ENCODE measurements at places on chromosomes 16 and 17.

DNA sequence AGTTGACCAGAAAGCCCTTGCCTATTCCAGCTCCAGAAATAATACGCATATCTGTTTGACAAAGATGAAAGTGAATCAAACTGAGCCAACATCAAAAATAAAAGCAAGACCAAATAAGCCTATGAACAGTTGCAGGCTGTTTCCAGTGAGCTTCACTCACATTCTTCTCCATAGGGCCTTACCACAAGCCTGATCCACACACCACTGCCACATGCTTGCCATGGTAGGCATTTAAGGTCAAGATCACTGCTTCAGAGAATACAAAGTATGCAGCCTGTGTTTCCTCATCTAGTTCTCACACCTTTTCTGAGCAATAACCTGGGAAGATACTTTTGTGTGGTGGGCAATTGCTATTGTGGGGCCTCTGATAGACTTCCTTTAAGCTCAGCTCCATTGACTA lies 1060.2 kb downstream of the CDH11 start:
- no peak for DNase-seq

GRCh38 chr17:77690271-77691161 lies 268.0 kb upstream of the TNRC6C start:
- DNase-seq = peak; percentile 24

GRCh38 chr17:79890706-79891105 lies 51.5 kb upstream of the CBX4 start:
- no peak for DNase-seq

DNA sequence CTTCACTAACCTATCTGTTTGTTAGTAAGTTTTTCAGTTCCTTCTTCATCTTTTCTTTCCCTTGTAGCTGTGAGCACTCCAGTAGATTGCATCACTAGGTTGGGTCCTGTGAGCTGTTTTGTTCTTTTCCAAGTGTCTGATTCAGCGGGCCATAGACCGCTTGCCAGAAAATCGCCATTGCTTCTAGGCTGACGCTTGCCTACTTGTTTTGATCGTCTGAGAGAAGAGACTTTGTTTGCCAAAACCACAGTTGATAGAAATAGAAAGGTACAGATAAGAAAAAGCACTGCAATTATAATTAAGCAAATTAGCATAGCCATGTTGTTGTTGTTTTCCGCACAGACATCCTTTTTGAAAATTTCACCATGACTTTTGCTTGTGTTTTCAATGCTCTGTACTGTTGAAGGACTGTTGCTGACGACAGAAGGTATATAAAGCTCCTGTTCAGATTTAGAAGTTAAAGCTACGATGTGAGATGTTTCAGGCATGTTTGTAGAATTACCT lies 3.1 kb downstream of the EVI2A start:
- DNase-seq = no peak

GRCh38 chr16:75535901-75536300 lies at the start of gene CHST5:
Gene CHST5, minus strand, starts transcription at chr16:75536108. Its CDS starts 5,724 bp downstream, at chr16:75530384.
- DNase-seq = no peak

DNA sequence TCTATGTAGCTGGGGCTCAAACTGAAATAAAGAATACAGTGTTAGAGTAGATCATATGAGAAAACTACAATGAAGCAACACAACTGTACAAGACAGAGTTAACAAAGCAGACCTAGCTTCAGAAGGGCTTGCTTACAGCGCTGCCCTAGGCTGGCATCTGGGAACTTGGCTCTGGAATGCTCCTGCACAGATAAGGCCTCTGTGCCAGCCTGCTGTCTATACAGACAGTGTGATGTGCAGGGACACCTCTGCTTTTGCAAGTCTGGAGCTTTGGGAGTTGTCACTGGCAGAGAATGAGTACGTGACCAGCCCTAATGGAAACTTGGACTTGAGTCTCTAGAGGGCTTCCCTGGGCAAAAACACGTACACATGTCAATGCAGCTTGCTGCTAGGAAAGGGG lies 32.1 kb upstream of the SLC38A8 start:
- DNase-seq = no peak

- DNase-seq = no peak
These were observed 40.7 kb upstream of the DOC2B start for GRCh38 chr17:222172-222571.

DNA sequence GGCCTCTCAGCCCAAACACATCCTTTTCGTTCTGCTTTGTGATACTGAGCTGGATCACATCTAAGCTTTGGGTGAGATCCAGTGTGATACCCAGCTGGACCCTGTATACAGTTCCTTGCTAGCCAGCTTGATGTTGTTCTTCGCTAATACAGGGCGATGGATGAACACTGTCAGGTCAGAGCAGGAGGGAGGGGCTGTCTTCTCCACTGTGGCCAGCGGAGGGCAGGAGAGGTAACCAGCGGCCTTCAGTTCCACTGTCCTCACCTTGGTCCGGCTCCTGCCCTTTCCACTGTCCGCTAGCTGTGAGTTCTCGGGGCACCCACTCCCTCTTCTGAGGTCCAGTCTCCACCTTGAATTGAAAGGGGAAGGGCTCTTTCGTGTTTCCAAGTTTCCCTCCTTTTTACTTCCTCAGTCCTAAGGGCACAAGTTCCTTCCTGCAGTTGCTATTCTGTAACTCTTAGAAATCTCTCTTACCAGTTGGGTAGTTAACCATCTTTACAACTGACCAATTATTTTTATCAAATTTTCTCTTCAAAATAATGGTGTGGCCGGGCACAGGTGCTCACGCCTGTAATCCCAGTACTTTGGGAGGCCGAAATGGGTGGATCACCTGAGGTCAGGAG lies 3.0 kb upstream of the ZNF213 start:
- DNase-seq = no peak

GRCh38 chr16:69595127-69596036 lies 29.6 kb downstream of the NFAT5 start:
- DNase-seq = no peak

GRCh38 chr17:12789481-12790248 lies at the start of gene ARHGAP44:
Gene ARHGAP44, plus strand, starts transcription at chr17:12789498. Its CDS starts 341 bp downstream, at chr17:12789839.
- peak; percentile 64 for DNase-seq

DNA sequence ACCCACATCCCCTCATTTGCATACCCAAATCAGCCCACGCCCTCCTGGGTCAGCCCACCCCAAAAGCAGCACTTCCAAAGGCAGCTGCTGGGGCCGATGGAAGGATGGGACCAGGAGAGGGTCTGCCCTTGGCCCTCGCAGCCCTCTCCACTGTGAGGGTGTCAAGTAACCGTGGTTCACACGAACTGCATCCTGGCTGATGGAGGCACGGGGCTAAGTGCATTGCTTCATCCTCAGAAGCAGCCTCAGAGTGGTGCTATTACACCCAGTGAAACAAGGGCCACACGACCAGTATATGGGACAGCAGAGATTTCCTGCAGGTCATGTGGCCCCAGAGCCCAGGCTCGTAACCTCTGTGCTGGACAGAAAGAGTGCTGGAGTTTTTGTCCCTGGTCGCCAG lies 13.2 kb upstream of the ATP2A3 start:
- no peak for DNase-seq

DNA sequence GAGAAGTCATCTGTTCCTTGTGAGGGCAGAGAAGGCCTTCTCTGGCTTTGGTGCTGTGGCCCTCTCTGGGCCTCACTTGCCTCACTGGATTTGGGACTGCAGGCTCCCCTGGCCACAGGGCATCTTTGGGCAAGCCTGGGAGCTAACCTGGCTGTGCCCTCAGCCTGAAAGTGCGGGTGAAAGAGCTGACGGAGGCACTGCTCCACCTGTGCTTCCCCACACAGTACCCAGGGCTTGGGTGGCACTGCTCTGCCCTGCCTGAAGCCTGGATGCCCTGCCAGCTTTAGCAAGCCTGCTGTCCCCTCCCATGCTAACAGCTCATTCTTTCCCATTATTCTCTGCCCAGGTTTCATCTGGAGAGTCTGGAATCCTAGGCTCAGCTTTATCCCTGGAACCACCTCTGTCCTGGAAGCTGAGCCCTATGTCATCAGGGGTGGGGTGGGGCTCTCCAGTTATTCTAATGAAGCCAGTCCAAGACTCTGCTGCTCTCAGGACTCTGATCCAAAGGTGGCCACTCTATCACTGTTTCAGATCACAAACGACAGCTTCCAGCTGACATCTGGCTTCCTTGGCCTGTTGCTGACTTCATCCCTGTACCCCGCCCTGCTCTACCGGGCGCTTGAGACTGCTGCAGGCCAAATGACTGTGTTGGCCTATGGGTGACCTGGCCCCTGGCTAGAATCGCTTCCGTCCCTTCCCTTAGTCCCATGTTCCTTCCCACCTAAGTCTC lies 29.3 kb downstream of the HIC1 start:
- no peak for DNase-seq

DNA sequence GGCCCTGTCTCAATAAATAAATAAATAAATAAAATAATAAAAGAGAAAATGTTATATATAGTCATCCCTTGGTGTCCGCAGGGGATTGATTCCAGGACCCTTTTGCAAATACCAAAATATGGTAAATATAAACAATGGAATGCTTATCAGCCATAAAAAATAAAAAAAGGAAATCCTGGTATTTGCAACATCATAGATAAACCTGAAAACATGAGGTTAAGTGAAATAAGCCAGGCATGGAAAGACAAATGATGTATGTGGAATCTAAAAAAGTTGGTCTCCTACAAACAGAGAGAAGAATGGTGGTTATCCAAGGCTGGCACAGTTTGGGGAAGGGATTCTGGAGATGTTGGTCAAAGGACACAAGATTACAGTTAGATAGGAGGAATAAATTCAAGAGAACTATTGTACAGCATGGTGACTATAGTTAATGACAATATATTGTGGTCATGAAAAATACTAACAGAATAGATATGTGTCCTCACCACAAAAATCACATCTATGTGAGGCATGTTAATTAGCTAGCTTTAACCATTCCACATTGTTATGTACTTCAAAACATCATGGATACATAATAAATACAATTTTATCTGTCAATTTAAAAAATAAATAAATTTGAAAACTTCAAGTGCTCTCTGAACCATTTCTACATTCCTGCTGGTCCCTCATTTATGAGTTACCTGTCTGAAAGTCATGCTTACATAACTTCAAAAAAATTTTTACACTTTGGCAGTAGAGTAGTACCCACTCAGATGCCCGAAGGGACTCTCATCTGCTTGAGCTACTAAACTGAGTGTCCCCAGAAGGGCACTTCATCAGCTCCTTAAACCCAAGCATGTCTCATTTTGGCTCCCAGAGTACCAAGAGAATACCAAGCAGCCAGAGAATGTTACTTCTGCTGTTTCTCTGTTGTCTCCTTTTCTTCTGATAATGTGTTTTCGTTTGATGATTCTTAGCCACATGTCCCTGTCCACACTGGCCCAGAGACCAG lies 26.6 kb downstream of the N4BP1 start:
- DNase-seq = no peak

DNA sequence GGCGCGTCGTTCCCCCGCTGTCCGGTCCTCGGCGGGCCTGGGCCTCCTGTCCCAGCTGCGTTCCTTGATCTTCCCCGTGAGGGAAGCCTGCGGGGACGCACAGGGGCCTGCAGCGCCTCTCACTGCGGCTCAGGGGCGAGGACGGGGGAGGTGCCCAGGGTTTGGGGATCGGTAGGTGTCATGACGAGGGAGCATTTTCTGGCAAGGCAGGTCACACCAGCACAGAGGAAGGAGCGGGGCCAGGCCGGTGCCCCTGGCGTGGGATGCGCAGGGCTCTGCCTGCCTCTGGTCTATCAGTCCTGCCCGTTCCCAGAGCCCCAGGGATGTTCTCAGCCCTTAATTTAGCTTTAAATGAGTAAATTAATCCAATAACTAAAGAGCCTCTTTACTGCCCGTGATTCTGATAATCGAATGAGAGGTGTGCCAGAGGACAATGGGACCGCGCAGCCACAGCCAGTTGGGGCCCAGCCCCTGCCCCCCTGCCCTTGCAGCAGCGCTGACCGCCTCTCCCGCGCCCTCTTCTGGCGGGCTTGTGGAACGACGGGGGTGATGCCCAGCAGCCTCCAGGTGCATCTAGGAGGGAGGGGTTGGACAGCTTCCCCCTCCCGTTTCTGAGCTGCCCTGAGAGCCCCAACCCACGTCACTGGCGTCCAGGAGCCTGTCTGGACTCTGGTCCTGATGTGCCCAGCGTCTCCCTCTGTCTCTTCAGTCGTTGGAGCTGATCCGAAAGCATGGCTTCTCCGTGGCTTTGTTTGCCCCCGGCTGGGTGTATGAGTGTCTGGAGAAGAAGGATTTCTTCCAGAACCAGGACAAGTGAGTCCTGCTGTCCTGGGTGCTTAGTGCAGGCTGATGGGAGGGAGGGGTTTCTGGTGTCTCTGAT lies 7.9 kb downstream of the ENGASE start:
- peak; percentile 71 for DNase-seq

DNA sequence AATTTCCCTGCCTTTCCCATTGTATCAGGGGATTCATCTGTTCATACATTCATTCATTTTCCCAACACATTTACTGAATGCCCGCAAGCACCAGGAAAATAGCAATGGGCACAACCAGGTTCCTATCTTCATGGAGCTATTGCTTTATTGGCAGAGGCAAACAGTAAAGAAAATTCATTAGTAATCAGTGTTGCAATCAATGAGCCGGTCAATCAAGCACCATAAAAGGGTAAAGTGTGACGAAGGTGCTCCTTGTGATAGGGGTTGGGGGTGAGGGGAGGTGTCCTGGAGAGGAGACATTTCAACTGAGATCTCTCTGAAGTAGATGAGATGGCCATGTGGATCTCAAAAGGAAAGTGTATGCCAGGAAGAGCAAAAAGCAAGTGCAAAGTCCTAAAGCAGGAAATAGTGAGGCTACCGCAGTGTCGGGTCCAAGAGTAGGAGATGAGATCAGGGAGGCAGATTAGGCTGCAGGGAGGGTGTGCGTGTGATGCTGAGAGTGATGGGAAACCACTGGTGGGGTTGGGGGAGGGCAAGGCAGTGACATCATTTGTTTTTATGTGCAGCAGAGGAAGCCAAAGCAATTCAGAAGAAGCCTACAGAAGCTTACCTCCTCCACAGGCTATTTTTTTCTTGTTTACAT lies 28.4 kb downstream of the CDH13 start:
- DNase-seq = no peak

DNA sequence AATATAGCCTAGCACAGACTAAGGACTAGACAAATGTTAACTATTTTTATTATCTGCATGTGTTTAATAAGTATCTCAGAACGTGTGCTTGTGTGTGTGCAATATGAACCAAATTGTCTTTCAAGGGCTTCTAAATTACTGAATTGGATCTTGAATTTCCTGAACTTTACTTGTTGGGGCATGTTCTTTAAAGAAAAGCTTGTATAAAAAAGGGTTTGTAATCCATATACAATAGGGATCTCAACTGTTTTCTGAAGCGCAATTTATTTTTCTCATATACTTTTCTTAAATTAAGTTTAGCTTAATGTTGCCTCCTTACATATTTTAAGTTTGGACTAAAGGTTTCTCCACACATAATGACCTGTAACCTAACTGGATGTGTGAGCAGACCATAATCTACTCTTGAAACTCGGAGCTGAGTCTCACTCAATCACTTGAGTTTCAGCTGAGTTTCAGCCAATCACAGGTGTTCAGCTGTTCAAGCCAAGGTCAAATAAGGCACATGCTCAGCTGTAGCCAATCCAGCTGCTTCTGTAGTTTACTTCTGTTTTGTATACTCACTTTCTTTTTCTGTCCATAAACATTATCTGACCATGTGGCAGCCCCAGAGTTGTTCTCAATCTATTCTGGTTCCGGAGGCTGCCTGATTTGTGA lies 72.3 kb downstream of the CDK5R1 start:
- DNase-seq = peak; percentile 82

GRCh38 chr16:82470620-82471152 lies 156.1 kb upstream of the CDH13 start:
- DNase-seq = no peak

GRCh38 chr17:68771867-68772515 lies 170.8 kb upstream of the FAM20A start:
- peak; percentile 51 for DNase-seq

Data from germinal center (tissue), 1 donor.